ENCODE measurements at places on chromosomes 11 and 22.

GRCh38 chr11:122864386-122865115 lies 18.0 kb upstream of the JHY start:
- DNase-seq: no peak

- no peak for DNase-seq
Measured at GRCh38 chr22:44247923-44248892, 64.5 kb downstream of the SHISAL1 start.

DNA sequence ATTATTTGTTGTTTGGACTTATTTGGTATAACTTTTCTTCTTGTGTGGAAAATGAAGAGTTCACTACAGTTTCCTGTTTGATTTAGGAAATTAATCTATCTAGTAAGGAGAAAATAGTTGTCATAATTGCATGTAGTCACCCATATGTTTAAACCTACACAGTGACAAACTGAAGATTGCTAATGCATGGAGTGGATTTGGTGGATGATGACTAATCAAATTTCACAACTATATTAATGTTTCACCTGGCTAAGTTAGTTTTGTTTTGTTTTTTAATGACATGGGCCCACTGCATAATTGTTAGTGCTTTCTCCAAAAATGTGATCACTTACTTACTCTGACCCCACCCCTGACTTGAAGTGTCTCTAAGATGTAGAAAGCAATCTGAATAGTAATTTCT lies 170.6 kb downstream of the DYNC2H1 start:
- no peak for DNase-seq

- DNase-seq: no peak
Measured at GRCh38 chr22:29385151-29385704, 3.1 kb downstream of the AP1B1 start.

DNA sequence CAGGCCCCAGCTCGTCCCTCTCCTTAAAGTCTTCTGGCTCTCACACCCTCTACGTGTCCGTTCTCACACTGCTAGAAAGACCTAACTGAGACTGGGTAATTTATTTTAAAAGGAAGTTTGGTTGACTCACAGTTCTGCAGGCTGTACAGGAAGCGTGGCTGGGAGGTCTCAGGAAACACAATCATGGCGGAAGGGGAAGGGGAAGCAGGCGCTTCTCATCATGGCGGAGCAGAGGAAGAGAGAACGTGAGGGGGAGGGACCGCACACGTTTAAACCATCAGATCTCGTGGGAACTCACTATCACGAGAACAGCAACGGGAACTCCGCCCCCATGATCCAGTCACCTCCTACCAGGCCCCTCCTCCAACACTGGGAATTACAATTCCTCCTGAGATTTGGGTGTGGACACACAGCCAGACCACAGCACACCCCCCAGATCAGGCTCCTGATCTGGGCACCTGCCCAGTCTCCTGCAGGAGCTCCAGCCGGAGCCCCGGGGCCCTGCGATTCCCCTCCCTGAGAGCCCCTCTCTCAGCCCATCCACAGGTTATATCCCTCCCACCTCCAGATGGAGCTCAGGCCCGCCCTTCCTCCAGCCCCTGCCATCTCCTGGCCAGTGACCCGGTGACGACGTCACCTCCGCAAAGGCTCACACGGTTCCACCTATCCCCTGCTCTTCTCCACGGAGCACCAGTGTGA lies 170.2 kb downstream of the BRD1 start:
- DNase-seq: no peak

GRCh38 chr11:2289350-2289749 lies 12.4 kb downstream of the C11orf21 start:
- DNase-seq: no peak

- DNase-seq: peak; percentile 71
Measured at GRCh38 chr22:30605449-30606110, 1.4 kb upstream of the TCN2 start.

- peak; percentile 61 for DNase-seq
Measured at GRCh38 chr11:12377106-12377823, at the start of gene PARVA. PARVA (plus strand) TSS chr11:12377571; CDS start chr11:12377648, 77 bp downstream.

DNA sequence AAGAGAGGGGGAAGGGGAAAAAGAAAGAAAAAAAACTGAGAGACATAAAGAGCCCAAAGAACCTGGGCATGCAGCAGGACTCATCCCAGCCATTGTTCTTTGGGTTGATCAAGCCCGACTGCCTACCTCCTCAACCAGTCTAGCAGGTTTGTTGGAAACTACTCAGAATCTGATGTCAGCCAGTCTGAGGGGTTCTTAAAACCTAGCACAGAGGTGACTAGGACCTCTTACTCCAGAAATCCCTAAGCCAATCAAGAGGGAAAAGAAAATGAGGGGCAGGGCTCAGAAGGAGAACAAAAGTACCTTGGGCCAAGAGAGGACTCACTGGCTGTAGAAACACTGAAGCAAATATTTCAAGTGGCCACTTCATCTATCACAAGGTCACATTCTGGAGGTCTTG lies 228.0 kb downstream of the AASDHPPT start:
- DNase-seq: no peak

DNA sequence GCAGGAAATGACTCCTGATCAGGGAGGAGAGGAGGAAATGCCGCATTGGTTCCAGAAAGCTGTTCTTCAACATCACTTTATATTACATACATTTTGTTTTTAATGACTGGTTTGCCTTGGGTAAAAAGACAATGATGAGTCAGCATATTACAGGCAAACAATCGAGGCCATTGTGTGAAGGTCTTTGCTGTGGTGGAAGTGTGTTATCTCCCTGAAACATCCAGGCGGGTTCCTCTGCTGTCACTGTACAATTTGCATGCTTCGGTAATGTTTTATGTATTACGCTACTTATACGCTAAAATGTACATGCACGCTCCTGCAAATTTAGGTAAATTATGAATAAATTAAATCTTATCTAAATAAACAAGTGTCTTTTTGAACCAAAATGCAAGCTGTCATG lies 161.1 kb downstream of the KIRREL3 start:
- no peak for DNase-seq

DNA sequence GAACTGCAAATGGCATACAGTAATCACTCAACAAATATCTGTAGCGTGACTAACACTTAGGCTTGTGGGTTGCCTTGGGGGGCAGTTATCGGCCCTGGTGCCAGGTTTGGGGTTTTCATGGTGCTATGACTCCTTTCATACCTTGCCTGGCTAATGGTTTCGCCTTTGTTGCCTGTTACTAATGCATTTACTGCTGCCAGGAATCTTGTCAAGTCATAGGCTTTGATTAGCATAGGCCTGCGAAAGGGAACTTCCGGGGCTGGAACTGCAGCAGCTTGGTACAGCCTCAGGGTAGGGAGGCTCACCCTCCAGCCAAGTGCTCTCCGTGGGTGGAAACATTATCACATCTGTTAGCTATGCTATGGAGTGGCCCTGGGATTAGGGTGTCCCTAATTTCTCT lies 13.2 kb downstream of the SLC25A18 start:
- DNase-seq: no peak

DNA sequence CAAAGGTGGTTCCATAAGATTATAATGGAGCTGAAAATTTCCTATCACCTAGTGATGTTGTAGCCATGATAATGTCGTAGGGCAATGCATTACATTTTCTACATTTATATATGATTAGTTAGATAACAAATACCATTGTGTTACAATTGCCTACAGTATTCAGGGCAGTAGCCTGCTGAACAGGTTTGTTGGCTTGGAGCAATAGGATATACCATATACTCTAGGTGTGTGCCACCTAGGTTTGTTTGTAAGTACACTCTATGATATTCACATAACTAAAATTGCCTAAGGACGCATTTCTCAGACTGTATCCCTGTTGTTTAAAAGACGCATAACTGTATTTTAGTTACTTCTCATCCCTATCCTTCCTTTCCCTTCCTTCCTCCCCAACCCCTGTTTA lies 13.6 kb downstream of the PLEKHB1 start:
- no peak for DNase-seq

- DNase-seq: no peak
Measured at GRCh38 chr11:33930317-33931021, 38.6 kb upstream of the LMO2 start.

DNA sequence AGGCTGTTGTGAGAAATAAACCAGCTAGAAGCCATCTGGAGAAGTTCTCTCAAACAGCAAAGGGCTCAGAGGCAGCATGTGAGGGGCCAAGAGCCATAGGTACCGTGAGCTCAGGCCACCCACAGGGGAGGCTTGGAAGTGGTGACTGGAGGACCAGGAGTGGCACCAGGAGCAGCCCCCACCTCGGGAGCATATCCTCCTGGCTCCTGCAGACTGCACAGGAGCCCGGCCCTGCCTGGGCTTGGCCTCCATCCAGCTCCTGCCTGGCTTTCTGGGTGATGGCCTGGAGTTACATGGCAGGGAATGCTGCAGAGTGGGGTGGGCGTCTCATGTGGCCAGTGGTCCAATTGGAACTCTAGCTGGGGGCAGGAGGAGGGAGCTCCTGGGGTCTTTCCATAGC lies 4.2 kb upstream of the MPPED1 start:
- DNase-seq: no peak

DNA sequence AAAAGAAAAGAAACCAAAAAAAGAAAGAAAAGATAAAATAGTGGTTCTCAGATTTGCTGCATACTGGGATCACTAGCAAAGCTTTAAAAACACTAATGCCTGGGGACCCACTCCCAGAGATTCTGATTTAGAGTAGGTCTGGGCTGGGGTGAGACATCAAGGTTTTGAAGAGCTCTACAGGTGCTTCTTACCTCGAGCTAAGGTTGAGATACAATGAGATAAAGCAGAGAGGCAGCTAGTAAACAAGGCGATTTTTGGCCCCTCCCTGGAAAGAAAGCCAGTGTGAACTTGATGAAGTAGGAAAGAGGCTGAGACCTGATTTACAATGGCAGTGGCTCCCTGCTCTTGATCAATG lies 327.6 kb upstream of the CCDC90B start:
- DNase-seq: no peak

- peak; percentile 65 for DNase-seq
Measured at GRCh38 chr11:112453601-112454577, 193.2 kb upstream of the PLET1 start.

DNA sequence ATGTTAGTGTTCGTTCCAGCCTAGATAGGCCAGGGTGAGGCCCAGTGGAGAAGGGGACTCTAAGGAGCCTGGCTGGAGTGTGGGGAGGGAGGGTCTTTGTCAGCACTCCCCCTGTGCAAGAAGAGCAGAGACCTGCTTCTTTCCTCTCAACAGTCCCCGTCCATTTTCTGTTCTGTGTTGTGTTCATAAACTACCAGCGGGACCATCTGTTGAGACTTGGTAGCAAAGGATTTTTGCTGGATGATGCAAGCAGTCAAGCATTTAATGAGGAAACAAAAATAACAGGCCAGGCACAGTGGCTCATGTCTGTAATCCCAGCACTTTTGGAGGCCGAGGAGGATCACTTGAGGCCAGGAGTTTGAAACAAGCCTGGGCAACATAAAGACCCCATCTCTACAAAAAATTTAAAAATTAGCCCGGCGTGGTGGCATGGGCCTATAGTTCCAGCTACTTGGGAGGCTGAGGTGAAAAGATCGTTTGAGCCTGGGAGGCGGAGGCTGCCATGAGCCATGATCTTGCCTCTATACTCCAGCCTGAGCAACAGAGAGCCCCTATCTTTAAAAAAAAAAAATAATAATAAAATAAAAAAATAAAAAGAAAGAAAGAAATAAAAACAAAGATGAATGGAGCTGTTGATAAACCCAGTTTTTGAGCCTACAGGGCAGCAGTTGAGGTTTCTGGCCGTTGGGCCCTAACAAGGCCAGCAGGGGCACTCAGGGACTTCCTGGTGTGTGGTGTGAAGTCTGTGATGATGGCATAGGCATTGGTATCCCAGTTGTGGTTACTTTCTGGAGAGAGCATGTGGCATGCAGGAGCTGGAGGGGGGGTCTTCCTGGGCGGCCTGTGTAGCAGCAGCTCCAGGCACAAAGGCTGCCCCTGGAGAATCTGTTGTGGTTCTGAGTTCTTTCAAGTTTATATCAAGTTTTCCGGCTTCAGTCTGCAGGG lies 1.7 kb upstream of the TXNRD2 start:
- no peak for DNase-seq

- no peak for DNase-seq
Measured at GRCh38 chr11:61921446-61921845, 4.1 kb upstream of the RAB3IL1 start.

DNA sequence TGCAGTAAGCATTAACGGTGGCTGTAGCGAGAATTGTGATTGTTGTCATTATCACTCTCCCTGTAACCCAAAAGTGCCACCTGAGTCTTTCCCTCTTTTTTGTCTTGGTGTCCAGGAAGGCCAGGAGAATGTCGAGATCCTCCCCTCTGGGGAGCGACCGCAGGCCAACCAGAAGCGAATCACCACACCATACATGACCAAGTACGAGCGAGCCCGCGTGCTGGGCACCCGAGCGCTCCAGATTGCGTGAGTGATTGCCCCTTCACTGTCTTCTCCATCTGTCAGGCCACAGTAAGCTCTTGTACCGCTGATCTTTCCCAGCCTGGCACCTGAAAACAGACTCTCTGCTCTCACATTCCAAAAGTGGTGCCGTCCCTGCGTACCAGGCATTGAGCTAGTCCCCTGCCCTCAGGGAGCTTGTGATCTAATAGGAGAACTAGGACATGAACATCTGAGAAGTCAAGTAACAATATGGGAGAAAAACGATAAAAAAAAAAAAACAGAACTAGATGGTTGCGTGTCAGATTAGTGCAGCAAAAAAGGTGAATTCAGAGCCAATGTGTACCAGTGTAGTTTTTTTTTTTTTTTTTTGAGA lies 5.8 kb downstream of the POLR2F start:
- no peak for DNase-seq

DNA sequence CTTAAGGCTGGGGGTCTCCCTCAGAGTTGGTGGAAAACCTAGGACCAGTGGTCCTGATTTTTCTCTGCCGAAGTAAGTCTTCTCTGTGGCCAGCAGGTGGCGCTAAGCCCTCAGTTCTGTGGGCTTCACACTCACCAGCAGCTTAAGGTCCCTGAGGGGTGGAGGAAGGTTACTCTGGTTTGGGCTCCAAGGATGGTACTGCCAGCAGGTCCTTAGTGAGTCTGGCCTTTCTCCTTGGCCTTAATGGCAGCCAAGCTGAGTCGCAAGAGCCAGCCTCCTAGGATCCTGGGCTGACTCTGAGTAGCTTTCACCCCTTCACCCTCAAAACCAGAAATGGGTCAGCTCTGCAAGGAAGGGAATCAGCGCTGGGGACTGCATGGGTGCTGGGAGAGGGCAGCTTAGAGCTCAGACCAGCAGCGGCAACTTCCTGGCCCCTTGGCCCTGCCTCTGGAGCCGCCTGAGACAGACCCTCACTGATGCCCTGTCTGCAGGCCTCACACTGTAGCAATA lies 4.4 kb downstream of the KCNJ11 start:
- DNase-seq: peak; percentile 72

- DNase-seq: no peak
Measured at GRCh38 chr22:25060522-25061071, 108.1 kb downstream of the KIAA1671 start.
